ENCODE measurements at places on chromosomes 16 and 17.

DNA sequence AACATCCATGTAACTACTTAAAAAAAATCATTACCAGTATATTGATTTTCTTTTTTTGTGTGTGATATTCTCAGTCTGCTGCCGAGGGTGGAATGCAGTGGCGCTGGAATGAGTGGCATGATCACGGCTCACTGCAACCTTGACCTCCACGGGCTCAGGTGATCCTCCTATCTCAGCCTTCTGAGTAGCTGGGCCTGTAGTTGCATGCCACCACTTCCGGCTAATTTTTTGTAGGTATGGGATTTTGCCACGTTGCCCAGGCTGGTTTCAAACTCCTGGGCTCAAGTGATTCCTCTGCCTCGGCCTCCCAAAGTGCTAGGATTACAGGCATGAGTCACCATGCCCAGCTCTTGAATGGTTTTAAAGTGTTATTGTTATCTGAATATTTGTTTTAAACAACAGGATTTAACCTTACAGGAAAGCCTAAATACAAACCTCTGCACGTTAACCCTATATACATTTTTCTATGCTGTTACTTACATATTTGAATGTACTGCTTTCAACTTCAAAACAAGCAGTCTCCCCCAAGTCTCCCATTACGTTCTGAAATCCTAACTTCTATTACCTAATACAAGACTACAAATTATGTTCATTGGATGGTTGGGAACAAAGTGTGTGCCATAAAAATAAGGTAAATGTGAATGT is 61.7 kb downstream of the KPNA2 start:
- DNase-seq = no peak

- no peak for DNase-seq
Observed at GRCh38 chr16:47162670-47163420, 19.1 kb upstream of the NETO2 start.

DNA sequence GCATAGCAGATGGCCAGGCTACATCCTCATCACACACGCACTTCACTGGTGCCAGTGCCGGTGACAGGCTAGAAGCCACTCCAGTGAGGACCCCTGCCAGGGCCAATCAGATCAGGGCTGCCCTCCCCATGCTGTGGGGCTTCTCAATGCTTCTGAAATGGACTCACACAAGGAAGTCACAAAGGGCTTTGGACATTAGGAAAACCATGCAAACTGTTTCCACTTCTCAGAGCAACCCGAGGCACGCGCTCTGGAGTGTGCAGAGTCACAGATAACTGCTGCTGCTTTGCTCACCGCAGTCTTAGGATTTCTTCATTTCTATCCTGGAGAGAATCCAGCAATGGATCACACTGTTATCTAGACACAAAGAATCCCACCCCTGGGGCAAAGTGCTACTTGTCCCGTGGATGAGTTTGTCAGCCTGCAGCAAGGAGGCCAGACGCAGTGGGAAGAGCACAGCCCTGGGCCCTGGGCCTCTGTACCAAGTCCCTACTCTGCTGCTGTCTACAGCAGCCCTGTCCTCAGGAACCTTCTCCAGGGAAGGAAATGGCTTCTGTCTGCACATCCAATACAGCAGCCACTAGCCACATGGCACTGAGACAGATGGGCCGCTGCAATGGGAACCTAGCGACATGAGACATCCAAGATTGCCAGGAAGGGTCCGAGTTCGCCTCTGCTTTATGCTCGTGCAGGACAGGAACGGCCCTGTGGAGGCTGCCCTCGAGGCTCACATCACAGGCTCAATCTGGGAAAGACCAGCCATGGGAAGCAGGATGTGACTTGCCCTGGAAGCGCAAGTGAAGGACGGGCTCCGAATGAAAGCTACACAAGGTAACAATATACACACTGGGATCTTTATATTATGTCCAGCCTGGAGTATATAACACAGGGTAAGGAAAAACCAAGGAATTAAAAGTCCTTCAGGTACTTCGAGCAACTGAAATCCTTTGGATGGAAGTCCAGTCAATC is 169.3 kb downstream of the ZFHX3 start:
- DNase-seq = no peak

DNA sequence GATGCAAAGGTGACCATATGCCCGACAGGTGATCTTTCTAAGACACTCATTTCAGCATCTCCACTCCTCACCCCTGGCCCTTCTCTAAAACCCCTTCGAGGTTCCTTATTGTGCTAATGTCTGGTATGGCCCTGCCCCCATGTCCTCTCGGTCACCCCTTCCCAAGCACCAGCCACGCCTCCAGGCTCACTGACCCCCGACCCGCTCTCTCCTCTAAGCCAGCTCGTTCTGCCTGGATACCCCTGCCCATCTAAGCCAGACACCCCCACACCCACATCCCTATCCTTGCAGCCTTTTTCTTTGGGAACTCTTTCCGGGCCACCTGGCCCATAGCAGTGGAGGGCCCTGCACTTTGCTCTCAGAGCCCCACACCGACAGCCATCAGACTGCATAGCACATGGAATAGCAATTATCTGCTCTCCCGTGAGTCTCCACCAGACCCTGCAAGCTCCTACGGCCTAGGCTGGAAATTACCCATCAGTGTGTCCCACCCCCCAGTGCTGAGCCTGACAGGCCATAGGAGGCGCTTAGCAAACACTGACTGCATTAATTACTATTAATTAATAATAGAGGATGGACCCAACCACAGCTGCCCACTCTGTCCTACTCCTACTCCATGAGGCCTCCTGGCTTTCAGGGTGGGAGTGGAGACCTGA is 176.7 kb downstream of the TMEM132E start:
- no peak for DNase-seq

DNA sequence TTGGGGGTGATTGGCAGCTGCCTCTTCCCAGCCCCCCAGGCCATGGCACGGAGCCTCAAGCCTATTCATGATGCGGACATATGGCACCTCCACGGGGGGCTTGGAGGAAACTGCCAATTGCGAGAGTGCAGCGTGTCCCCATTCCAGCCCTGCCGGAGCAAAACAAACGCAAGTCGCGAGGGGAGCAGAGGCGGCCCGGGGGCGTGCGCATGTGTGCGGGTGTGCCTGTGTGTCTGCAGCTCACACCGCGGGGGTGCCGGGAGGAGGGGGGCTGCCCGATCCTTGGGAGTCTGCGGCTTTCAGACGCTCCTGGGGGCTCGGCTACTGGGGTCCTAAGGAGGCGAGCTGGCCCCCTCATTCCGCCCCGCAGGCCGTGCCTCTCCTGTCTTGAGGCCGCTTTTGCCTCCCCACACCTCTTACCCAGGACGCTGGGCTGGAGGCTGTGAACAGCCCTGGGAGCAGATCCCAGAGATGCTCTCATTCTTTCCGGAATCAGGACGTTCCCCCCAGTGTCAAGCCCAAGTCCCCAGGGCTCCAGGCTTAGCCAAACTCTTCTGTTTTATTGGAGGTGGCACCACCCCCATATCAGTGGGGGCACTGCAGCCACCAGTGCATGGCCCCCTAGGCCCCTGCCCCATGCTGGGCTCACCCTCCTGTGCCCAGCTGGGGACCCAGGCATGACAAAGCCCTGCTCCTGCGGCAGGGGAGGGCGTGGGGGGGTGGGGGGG is 29.1 kb downstream of the ENDOV start:
- no peak for DNase-seq

- no peak for DNase-seq
Observed at GRCh38 chr17:32020943-32021614, 13.9 kb downstream of the LRRC37B start.

- no peak for DNase-seq
Observed at GRCh38 chr16:82631701-82632685, 5.2 kb downstream of the CDH13 start.

DNA sequence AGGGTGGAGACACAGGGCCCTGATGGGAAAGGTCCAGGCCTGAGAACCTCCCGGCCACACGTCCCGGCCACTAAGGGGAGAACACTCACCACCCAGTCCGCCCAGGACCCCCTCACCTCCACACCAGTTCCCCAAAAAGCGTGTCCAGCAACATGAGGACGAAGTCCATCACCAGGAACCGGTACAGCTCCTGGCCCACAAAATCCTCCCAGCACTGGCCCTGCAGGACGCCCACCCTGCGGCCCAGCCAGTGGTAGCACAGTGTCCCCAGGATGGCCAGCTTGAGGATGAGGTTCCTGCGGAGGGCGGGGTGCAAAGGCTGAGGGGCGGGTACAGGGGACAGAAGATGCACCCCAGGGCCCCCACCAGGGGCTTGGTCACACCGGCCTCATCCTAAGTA is 8.0 kb downstream of the TMC6 start:
- no peak for DNase-seq

DNA sequence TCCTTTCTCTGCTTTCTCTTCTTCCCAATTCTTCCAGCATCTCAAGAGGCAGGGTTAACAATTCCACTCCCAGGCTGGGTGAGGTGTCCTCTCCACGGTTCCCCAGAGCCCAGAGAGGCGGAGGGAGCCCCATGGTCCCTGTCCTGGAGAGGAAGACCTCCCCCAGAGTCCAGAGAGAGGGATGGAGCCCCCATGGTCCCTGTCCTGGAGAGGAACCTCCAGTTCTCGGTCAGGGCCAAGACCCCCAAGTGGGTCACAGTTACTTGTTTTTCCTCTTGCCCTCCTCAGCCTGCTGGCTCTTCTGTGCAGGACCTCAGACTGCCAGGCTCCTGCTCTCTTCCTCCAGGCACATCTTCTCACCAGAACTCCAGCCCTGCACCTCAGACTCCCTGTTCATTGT is 135.2 kb downstream of the RPTOR start:
- DNase-seq = no peak

DNA sequence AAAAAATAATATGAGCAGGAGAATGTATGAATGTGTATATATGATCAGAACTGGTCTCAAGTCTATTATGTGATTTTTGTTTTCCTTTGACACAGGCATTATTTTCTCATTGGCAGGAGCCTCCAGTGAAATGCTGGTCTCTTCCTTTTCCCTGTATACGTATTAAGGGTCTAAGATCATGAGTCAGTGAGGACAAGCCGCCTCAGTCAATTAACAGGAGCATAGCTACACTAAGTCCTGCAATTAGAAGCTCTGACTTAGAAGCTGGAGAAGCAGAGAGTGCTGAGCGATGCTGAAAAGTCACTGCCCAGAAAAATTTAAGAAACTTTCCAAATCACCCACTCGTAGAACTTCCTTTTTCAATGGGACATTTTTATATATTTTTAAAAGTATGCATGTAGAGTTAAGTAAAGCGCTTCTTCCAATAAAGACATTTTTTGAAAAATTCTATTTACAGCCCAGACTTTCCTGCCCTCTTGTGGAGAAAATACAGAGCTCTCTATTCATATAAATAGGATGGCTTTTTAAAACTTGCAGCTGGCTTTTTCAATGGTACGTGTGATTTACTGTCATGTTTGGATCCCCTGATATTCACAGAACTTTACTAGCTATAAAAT is 70.2 kb upstream of the PSMD7 start:
- DNase-seq = no peak

- no peak for DNase-seq
Observed at GRCh38 chr16:27485126-27485525, 64.6 kb downstream of the GTF3C1 start.

- DNase-seq = no peak
Observed at GRCh38 chr17:41377546-41377945, 4.6 kb downstream of the KRT34 start.

DNA sequence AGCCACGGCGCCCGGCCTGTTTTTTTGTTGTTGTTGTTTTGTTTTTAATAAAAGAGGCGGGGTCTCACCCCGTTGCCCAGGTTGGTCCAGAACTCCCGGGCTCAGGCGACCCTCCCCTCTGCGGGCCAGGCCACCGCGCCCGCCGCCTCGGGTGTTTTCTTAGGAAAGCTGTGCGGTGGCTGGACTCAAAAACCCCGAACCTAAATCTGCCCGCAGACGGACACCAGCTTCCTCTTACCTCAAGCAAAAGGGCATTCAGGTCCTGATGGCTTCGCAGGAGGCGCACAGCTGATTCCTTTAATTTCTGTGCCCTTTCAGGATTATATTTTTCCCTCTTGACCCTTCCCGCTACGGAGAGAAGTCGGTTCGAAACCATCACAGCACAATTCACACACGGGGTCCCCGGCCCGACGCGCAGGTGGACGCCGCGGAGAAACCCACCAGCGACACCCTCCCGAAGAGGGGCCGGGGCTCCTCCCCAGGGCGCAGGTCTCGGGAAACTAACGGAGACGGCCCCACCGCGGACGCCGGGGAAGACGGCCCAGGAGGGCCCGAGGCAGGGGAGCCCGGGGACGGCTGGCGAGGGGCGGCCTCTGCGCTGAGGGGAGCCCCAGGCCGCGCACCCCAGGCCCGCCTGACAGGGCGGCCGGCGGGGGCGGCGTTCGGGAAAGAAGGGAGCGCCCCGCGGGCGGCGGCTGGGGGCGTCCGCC is 653 bp downstream of the FANCA start:
- peak; percentile 13 for DNase-seq

- DNase-seq = no peak
Observed at GRCh38 chr17:16920628-16921020, 51.3 kb downstream of the TNFRSF13B start.

- no peak for DNase-seq
Observed at GRCh38 chr17:80908776-80909175, 82.9 kb upstream of the CHMP6 start.

DNA sequence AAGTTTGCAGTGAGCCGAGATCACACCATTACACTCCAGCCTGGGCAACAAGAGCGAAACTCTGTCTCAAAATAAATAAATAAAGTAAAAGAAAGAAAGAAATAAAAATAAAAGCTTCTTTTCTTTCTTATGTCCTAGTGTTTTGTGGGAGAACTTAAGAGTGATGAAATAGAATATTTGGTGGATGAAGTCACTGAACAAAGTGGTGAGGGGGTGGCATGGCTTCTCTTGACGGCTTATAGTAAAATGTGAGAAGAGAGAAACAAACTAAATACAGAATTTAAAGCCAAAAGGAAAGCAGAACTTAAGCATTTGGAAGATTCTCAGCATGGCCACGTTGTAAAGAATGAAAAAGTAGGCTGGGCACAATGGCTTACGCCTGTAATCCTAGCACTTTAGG is 15.3 kb downstream of the SGF29 start:
- no peak for DNase-seq

- no peak for DNase-seq
Observed at GRCh38 chr16:27400751-27401620, 988 bp upstream of the IL21R start.

- DNase-seq = no peak
Observed at GRCh38 chr16:63363738-63364137, 1327.5 kb upstream of the CDH8 start.

DNA sequence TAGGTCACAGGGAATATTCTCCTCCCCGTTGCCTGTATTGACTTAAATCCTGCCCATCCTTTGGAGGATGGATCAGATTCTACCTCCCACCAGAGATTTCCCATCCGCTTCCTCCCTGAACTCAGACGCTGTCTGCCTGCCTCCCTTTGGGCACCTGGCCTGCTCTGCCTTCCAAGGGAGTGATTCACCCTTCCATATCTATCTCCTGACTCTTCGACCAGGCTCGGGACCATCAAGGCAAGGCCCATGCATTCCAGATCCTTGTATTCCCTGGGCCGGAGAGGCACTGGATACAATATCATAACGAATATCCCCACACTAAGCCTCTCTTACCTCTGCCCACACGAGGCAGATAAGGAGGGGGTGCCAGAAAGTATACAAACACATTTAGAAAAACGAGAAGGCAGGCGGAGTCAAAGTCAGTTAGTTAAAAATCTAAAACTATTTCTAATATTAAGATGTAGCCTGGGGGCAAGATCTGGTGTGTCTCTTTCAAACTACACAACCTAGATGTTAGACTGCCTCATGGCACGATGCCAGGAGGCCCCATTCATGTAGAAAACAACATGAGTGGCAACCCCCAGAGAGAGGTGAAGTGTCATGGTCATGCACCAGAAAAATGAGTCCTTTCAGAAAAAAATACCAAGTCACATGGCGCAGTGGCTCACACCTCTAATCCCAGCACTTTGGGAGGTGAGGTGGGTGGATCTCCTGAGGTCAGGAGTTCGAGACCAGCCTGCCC is 9.2 kb downstream of the PMP22 start:
- no peak for DNase-seq

Data from activated CD4-positive, alpha-beta T cell treated with anti-CD3 and anti-CD28 coated beads, Interleukin-2, amount 50 U/mL, for 48 hours (primary cell).